Bronchial smooth muscle cell (primary cell): ENCODE measurements at places on chromosomes 6 and 20. TPM values are rescaled to one million over a fixed set of nuclear protein-coding genes. Genes with fewer than 3 reads are reported as not detected.

Gene BEND3
- 0.47 and 1.0 TPM in 2 replicates for total RNA-seq

Gene PCNA
- total RNA-seq, result 91.6 and 132 TPM in 2 replicates

Gene PRL
- not detected in 2 replicates for total RNA-seq

Gene COL21A1
- total RNA-seq, result 5.4 and 15.5 TPM in 2 replicates

Gene MTFR2
- 0.16 and 1.0 TPM in 2 replicates for total RNA-seq

Gene CLVS2
- total RNA-seq, result under 0.01 TPM in 1 of 2 replicates, not detected in the other
